GM19239 (cell line): ENCODE measurements at places on chromosomes 11 and 22.

GRCh38 chr22:16963189-16963945 is 44.7 kb downstream of the GAB4 start:
- no peak for DNase-seq

DNA sequence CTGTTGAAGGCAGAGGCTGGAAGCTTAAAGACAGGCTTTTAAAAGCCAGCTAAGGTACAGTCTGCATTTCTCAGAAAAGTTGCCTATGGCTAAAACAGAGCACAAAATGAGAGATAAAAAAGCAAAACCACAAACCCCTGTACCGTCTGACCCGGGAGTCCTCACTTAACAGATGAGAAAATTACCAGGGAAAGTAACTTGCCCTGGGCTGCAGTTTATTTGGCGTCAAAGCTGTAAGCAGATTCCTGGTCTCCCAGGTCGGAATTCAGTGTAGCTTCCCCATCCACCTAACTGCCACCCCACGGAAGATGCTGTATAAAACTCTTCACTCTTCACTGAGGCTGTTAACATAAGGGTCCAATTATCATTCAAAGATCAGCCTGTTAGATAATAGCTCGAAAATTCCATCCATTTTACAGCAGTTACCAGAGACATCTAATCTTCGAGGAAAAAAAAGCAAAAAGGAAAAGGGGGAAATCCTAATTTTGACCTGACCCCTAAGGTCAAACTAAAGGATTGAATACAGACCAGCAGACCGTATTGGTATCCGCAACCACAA is 1.5 kb downstream of the TCF20 start:
- DNase-seq = no peak

DNA sequence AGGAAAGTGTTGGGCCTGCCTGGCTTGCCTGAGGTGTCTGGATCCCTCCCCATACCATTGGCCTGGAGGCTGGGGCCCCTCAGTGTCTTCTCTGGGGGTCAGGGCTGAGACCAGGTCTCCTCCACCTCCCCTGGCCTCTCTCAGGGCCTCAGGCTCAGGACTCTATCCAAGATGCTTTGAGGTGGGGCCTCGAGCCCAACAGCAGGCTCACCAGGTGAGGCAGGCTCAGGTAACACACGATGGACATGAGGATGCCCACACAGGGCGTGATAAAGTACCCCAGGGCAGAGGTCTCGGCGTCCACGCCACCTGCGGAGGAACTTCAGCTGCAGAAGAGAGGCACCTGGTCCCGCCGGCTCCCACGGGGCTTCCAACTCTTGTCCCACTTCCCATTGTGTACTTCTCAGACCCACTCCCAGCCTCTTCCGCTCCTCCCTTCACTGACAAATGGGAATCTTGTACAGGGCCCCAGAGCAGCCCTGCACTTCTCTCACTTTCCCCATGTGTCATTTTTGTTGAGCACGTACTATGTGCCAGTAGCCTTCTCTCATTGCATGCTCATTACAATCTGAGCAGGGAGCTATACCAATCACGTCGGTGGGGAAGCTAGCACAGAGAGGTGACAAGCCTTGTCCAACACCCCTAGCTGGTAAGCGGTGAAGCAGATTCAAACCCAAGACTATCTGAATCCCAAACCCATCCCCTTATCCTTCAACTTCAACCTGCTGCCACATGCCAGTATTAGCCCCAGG is 3.8 kb downstream of the SLC29A2 start:
- no peak for DNase-seq

DNA sequence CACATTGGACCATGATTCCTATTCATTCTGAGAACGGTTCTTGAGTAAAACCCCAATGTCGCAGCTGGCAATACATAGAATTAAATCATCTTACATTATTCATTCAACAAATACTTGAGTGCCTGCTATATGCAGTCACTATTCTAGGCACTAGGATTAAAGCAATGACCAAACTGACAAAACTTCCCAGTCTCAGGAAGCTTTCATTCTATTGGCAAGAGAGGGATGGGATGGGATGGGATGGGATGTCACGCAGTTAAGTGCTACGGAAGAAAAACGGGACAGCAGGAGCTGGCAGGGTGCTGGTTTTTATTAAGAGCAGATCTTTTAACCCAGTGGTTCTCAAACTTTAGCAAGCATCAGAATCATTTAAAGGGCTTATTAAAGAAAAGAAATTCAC is 2.9 kb downstream of the PAK1 start:
- DNase-seq = no peak

- DNase-seq = no peak
Measured at GRCh38 chr11:63667995-63668795, 3.0 kb downstream of the ATL3 start.

DNA sequence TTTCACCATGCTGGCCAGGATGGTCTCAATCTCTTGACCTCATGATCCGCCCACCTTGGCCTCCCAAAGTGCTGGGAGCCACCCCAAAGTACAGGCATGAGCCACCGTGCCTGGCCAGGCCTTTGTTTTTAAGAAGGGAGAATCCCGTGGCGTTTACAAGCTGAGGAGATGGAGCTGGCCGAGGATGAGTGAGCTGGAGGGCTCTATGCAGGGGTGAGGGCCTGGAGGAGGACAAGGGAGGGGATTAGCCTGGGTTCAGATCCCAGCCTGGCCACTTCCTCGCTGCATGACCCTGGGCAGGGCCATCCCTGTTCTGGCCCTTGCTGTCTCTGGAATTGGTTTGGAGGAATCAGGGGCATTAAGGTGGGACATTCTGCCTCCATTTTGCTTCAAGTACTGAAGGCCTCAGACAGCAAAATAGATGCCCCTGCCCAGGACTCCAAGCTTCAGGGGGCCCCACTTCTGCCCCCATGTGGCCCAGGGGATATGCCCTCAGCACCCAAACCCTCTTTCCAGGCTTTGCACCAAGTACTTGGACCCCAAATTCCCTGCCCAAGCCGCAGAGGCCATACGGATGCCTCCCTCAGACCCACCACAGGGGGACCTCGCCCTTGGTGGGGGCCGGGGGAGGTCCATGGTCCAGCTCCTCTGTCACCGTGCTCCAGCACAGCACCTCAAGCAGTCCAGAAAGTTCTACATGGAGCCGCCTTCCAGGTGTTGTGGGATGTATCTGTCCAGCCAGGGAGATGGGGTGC is 12.1 kb upstream of the LRP5 start:
- DNase-seq = no peak

GRCh38 chr11:13007182-13008060 is 1.7 kb upstream of the RASSF10 start:
- no peak for DNase-seq

DNA sequence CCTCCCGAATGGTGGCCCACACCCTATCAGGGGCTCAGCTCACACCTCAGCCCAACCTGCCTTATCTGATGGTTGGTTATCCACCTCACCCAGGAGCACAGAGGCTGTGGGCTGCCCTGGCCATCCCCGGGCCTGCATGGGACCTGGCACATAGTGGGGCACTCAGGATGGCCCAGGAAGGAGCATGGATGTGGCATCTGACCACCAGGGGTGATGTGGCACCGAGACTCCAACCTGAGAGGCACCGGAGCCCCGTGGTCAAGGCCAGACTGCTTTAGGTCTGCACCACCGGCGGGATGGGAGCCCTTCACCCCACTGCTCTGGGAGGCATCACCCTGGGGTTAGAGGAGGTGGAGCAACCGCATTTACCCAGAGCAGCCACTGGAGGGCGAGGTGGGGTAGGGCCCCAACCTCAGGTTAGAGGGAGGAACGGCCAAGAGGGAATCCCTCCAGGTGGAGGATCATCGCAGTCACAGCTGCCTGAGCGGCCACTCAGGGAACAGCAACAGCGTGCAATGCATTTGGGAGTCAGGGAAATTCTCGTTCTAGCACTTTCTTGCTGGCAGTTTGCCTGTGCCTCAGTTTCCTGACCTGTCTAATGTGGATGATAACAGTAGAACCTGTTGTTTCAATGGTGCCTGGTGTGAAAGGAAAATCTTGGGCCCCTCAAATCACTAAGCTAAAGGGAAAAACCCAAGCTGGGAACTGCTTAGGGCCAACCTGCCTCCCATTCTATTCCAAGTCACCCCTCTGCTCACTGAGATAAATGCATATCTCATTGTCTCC is 52.9 kb upstream of the CARS1 start:
- DNase-seq = peak; percentile 48

- DNase-seq = no peak
Measured at GRCh38 chr11:133390803-133391202, 141.5 kb downstream of the OPCML start.

DNA sequence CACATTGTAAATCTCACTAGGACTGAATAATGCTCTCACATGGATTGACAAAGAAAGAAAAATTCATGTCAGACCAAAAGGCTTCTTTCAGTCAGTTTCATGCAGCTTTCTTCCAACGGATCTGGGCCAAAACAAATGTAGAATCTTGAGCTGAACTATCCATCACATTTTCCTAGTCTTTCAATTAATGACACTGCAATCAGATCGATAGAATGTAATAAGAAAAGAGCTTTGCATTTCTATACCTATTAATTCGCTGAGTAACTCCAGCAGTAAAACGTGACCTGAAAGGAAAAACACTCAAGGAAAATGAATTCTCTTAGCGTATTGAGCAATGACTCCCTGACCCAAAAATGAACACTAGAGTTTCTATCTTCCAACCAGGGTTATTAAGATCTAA is 194.8 kb upstream of the BLID start:
- no peak for DNase-seq

DNA sequence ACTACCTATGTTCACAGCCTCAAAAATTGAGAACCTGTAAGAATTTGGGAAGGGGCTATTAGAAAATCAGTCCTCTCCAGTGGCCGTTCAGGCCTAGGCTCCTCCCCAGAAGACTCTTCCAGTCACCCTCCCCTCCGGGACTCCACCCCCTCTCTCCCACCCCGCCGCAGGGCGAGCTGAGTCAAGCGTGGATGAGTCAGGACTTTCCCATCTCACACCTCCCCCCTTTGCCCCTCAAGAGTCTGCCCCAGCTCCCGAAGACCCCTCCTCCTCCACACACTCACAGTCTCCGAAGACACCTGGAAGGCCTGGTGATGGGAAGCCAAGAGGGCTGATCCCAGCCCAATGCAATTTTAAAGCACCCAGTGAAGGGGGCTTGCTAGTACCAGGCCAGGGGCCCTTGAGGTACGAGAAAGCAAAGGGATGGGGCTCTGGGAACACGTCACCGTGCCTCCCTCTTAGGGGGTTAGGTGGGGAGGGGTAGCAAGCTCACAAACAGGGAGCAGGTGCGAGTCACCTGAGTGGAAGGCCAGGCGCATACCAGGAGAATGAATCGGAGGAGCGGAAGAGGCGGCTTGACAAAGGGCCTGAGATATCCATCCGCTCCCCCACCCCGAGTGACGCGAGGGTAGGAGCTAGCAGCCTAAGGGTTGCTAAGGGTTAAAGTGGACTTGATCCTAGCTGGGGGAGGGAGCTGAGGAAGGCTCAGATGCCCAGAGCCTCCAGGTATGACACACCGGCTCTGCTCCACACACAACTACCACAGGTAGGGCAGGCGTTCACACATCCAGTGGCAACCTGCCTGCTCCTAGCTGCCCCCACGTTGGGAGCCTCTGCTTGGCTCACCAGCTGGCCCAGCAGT is 13.6 kb downstream of the BCL9L start:
- no peak for DNase-seq

DNA sequence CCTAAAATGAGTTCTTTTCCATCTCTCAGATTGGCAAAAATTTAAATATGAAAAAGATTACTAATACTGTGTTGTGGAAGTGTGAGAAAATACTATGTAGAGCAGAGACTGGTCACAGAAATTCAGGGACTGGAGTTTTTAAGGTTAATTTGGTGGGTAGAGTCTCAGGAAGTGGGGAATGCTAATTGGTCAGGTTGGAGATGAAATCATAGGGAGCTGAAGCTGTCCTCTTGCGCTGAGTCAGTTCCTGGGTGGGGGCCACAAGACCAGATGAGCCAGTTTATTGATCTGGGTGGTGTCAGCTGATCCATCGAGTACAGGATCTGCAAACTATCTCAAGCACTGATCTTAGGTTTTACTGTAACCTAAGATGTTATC is 29.4 kb upstream of the TMEM86A start:
- no peak for DNase-seq

- no peak for DNase-seq
Measured at GRCh38 chr22:22424210-22424800, 84.2 kb downstream of the ZNF280B start.

DNA sequence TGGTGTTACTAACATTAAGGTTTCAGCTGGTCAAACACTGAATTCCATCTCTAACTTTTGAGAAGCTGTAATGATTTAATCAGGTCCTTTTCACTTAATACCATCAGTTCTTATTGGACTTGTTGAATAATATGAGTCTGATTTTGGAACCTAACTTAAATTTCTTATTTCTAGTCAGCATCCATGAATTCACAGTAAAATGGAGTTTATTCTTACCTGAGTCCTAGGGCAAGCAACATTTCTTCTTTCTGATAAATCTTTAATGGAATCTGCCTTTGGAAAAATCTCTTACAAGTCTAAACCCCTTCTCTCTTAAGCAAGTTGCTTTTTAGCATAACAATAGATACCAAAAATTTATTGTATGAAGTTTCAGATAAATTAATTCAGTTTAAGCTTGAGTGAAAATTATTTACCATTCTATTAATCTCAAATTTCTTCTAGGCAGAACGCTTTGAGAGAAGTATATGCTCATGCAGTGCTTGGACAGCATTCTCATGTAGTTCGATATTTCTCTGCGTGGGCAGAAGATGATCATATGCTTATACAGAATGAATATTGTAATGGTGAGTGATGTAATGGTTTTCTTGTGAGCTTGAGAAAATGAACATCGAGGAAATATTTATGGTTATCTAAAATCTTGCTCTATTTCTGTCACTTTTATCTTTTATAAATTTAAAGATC is 3.4 kb downstream of the WEE1 start:
- DNase-seq = no peak

DNA sequence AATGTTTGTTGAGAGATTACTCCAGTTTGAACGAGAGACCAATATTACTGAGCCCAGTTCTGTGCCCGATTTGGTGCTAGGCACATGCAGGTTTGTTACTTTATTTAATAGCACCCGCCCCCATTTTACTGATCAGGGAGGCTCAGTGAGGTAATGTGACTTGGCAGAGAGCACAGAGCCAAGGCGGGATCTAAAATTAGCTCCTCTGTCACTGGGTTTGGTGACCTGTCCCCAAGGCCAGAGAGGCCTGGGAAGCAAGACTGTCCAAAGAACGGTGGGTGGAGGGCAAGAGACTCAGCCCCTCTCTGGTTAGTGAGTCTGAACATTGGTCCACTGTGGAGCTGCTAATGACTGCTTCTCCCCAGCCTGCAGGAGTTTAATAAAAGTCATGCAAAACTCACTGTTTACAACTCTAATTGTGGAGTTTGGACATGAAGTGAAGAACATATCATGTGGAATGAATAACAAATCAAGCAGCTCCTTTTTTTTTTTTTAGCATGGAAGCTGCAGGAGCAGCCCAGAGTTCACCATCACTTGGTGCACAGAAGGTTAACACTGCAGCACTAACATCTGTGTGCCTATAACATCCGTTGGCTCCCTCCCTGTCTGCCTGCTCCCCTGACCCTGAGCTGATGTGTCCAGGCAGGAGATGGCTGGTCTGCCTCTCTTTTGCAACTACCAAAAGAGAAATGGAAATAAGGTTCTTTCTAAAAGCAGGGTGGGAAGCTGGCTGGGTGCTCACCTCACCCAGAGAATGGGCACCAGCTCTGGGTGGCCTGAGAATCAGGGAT is 39.0 kb downstream of the CSNK2A3 start:
- no peak for DNase-seq
